ENCODE measurements at places on chromosomes 3 and 15.

DNA sequence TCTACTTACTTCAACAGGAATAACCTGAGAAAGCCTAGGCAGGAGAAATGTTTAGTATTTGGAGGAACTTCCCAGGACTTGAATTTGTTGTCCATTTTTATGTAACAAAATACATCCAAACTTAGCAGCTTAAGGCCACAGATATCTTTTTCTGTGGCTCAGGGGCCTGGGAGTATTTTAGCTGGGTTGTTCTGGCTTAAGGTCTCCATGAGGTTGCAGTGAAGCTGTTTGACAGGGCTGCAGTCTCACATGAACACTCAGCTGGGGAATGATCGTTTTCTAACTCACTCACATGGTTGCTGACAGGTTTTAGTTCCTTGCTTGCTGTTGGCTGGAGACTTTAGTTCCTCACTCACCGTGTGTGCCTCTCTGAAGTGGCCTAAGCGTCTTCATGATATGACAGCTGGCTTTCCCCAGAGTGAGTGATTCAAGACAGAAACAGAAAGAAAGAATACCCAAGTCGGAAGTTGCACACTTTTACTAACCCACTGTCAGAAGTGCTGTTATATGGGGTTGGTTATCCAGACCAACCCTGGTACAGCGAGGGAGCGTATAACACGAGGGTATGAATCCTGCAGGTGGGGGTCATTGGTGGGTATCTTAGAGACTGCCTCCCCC lies 229.7 kb upstream of the TBL1XR1 start:
- peak; percentile 68 for DNase-seq

- DNase-seq, result peak; percentile 61
These were observed 49.1 kb downstream of the CCK start for GRCh38 chr3:42216931-42217333.

GRCh38 chr3:99087277-99087676 lies 185.8 kb upstream of the DCBLD2 start:
- DNase-seq, result no peak

DNA sequence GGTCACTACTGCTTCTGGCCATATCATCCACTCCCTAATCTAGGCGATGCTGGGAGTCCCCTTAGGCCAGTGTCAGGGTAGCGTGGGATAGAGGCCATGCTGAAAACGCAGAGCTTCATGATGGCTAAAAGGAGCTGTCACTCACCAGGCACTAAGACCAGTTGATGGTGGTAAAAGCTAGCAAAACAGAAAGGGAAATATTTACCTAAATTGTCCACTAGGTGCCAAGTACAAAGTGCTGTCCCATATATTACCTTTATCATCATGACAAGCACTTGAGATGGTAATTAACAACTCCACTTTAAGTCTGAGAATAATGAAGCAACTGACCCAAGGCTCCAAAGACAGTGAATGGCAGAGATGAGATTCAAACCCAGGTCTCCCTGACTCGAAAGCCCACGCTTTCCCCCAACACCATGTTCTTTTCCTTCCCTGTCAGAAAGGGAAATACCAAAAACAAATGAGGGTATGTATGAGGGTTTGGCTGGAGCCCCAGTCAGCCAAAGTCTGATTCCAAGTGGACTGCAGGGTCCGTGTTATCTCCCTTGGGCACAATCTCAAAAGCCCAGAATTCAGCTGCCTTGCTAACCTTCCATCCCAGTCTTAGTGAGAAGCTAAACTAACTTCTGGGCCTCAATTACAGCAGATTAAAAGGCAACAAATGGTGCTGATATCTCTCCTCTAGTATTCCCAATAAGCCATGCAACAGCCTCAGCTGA lies 84.7 kb downstream of the RBPMS2 start:
- DNase-seq, result no peak

DNA sequence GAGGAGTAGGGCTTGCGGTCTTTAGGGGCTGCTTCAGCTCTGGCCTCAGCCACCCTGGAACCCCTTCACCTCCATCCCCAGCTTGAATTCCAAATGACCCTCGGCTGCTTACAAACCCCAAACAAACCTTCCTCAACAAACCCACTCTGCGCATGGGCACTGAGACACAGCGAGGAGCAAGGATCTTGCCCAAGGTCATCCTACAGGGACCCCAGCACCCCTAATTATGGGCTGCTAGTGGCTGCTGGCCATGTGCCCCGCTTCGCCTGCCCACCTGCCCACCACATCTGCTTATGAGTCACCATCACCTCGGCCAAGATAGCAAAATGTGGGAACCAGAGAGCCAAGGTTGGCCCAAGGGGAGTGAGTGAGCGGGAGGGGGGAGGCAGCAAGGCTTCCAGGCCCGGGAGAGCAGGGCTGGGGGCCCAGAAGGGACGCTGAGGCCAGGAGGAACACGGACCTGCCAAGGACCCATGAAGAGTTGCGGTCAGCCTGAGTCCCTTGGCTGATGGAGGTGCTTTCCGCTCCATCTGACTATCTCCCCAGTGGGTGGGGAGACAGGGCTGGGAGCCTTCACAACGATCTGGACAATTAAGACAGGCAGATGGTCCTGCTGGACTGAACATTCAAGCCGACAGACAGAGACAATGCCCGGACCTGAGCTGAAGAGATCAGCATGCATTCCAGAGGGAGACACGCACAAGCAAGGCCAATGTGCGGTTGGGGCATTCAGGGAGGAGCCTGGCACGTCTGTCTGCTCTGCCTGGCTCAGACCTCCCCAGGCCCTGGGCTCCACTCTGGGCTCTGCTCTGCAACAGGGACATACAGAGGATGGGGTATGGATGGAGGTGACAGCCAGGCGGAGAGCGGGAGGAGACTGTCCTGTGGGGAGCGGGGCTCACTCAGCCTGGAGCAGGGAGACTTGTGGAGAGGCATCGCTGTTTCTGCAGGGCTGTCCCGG lies 10.8 kb upstream of the GRIP2 start:
- DNase-seq, result no peak
